ENCODE measurements at places on chromosomes 11 and 22.

DNA sequence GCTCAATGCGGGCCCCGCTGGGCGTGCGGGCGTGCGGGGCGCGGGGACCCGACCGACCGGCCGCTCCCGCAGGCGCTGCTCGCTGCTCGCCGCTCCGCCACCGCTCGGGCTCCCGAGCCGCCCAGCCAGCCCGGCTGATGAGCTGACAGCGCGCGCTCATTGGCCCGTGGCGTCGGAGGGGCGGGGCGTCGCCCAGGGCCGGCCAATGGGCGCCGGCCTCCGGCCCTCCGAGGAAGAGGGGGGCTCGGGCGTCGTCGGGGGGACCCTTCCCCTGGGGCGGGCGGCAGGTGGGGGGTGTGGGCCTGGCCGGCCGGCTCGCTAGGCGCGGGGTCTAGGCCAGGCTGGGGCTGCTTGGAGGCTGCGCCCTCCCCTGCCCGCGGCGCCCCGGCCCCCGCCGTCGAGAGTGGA, at the start of gene SCUBE1:
TSS of gene SCUBE1 (minus strand) at position 111 of the 408 bp plus-strand sequence. CDS start 111 bp downstream, outside the sequence.
- no peak for DNase-seq

GRCh38 chr11:114395736-114396135, 4.6 kb downstream of the C11orf71 start:
- DNase-seq = no peak

DNA sequence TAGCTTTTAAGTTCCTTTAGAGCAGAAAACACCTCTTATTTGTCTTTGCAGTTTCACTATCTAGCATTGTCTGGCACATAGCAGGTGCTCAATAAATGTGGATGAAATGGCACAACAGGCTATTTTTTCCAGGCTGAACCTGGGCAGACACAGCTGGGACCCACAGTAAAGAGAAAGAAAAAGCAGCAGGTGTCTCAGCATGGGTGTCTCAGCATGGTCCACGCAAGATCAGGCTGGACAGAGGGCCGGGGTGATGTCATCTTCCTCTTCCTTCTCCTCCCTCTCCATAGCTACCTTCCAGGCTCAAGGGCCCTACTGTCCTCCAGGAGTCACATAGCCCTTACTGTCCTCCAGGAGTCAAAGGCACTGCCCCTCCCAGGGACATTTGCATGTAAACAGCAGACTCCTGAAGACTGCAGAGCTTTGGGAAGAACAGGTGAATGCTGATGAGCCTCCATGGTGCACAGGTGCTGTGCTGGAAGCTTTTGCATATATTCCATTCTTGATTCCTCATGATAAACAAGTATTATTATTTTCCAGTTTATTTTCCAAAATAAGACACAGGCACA, 65.2 kb downstream of the DSCAML1 start:
- no peak for DNase-seq

DNA sequence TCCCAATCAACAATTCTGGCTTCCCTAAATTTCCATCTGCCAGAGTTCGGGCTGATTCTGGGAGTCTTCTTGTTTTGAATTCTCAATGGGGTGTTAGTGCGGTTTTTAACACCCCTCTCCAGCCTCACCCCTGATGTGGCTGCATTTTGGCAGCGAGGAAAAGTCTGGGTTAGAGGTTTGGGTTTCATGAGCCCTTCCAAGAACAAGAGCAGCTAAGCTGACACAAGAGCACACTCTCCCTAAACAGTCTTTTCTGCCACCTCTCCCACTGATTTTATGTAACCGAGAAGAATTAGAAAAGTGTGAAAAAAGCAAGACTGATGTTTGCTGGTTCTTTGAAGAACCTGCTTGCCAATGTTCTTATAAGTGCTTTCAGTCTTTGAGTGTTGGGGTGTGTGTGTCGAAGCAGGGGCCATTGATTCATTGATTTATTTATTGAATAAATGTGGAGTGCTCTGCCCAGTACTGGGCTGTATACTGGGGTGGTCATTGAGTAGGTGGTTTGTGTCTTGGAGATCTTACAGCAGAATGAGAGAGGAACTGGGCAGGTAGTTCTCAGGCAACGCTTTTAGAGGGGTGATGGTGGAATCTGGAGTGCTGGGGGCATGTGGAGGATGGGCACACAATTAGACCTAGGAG, 101.5 kb downstream of the TRAF6 start:
- DNase-seq = no peak

DNA sequence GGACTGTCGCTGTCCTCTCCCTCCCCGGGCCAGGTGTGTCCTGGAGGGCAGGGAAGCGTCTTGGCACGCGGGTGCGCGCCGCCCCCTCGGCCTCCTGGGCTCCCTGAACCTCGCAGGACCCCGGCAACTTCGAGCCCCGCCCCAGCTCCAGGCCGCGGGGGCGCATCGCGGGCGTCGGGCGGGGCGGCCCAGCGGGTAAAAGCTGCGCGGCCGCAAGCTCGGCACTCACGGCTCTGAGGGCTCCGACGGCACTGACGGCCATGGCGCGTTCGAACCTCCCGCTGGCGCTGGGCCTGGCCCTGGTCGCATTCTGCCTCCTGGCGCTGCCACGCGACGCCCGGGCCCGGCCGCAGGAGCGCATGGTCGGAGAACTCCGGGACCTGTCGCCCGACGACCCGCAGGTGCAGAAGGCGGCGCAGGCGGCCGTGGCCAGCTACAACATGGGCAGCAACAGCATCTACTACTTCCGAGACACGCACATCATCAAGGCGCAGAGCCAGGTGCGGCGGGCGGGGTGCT, at the start of gene CST6:
TSS of gene CST6 (plus strand) at position 224 of the 519 bp plus-strand sequence. CDS start at position 261, 37 bp downstream.
- no peak for DNase-seq

DNA sequence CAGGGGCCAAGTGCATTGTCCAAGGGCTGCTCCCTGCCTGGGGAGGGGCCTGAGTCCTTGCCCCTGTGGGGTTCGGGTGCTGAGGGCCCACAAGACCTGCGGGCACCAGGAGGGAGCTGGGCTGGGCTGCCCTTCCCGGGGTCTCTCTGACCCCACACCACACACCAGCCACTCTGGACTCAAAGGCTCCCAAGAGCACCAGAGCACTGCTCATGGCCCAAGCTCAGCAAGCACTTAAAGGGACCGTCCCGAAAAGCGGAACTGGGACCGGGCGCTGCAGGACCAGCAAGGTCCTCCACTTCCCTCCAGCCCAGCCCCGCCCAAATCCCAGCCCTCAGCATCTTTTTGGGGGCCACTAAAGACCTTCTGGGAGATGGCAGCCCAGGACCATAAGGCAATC, 5.3 kb downstream of the LSP1 start:
- no peak for DNase-seq

GRCh38 chr11:63019506-63019905, 3.9 kb upstream of the SLC22A8 start:
- DNase-seq = no peak

GRCh38 chr11:73978576-73979086, 4.0 kb downstream of the UCP2 start:
- no peak for DNase-seq

DNA sequence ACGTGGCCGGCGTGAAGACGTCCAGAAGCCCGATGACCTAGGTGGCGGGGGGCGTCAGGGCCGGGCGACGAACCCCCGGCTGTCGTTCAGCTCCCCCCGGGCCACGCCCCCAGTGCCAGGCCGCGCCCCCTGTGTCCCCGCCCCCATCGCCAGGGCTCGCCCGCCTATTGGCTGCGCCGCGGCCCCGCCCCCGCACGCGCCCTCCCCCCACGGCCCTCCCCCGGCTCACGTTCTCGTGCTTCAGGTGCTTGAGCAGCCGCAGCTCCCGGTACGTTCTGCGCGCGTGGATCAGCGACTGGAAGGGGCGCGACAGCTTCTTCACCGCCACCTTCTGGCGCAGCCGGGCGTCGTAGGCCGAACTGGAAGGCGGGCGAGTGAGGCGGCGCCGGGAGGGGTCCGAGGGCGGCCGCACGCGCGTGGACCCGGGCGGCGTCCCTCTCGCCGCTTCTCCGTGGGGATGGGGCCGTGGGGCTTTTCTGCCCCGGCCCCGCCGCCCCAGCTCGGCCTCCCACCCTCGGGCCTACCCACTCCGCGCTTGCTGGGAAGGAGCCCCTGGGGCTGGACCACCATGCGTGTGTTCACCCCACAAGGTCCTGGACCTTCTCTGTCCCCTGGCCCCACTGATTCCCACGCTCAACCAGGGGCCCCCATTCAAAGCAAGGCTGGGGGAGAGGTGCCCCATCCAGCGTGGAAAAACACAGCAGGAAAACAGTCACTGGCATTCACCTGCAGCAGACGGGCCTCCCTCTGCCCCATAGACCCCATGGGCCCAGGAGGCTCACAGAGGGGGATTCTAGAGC, 2.4 kb downstream of the MAPK11 start:
- no peak for DNase-seq

GRCh38 chr11:81059356-81059755, 1618.5 kb upstream of the TENM4 start:
- DNase-seq = no peak

DNA sequence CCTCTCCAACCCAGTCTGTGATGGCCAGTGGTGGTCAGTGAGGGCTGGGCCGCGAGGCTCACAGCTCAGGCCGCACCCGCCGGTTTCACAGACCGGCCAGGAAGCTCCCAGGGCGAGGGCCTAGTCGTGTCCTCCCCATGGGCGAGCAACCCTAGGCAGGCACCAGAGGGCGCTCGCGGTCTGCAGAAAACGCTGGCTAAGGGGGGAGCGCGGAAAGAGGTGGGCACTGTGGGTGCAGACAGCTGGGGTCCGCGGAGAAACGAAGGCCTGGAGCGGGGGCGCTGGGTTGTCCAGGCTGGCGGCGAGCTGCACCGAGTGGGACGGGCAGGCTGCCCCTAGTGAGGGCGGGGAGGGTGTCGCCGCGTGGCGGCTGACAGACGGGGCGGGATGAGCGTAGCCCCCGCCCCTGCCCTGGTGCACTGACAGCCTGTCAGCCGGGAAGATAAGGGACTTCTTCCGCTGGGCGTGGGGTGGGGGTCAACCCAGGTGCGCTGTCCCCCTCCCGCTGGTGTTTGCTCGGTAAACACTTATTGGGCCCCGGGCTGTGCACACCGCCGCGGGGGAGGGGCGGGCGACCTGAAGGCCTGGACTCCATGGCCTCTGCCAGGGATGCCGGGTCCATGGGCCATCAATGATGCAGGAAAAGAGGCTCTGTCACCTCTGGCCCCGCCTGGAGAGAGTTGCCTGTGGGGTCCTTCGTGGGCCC, 7.5 kb downstream of the GP1BB start:
- peak; percentile 6 for DNase-seq
